HS-27A (cell line): ENCODE measurements at places on chromosomes 11 and 22.
A peak's percentile ranks its signal among the peaks of the same experiment; 100 is the strongest.

DNA sequence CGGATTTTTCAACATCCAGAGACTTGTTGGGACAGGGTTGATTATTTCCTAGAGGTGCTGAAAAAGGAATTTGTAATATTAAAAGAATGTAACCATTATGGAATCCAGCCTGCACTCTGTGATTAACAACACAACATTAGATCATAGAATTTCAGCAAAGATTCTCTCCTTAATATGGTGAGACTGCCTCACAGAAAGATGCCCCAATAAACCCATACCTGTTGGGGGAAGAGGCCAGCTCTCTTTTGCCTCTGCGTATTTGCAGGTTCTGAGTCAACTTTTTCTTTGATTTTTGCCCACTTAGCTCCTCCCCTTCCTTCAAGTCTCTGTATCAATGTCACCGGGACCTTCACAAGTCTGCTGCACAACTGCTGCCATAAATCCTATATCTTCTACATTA is 12.4 kb upstream of the MTMR3 start:
- DNase-seq, result no peak

- peak; percentile 8 for DNase-seq
Observed at GRCh38 chr22:39959640-39960447, at the start of gene TMA7B. Gene TMA7B, plus strand, starts transcription at chr22:39960397. Its CDS starts 3,978 bp downstream, at chr22:39964375.

DNA sequence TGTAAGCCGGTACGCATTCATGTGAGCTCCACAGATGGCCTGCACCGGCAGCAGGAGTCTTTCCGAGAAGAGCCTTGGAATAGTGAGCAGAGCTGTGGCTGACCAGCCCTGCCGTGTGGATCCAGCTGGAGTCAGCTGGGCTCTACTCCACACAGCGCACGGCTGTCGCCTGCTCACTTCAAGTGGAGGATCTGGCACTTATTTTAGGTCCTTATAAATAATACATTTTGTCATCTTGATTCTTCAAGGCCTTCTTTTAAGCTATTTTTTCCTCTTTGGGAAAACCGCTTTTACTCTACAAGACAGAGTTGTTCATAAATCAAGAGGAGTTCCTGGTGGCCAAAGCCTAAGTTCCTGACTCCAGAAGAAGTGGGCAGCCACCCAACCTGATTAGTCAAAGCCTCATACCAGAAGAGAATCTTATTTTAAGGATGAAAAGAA is 93.8 kb downstream of the KCNC1 start:
- no peak for DNase-seq

- no peak for DNase-seq
Observed at GRCh38 chr11:65552388-65552951, 5.7 kb downstream of the LTBP3 start.

DNA sequence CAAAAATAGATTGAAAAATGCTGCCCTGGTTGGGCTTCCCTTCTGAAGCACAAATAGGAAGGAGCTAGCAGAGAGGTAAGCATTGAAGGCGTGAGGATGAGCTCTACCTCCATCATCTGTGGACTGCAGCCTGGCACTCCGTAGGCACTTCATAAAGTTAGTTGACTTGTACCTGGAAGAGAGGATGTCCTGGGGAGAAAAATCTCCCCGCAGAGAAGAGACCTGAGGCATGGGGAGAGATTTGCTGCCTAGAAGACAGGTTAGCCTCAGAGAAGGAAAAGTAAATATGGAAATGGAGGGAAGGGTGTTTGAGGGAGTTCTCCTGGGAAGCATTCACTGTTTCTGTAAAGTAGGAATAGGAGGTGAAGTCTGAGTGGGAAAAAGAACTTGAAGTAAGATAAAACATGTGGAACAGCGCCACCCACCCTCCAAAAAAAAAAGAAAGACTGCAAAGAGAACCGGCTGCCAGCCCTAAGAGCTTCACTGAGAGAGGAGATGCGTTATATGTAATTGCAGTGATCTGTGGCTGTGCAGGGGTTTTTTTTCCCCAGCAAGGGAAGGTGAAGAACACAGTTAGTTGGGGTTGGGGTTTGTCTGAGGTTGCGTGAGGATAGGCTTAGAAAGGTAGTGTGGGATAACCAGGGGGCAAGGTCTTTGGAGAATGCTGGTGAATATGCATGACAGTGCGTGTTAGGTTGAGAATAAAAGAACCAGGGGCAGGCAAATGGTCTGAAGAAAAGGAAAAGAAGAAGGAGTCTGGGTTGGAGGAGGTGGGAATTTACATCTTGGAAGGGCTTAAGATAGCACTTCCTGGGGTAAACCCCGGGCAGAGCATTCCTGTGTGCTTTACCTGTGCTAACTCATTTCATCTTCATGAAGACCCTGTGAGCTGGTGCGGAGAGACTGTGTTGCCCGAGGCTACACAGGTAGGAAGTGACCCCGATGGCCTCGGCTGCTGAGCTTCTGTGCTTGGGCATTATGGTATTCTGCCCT is 16.0 kb downstream of the TNRC6B start:
- no peak for DNase-seq

DNA sequence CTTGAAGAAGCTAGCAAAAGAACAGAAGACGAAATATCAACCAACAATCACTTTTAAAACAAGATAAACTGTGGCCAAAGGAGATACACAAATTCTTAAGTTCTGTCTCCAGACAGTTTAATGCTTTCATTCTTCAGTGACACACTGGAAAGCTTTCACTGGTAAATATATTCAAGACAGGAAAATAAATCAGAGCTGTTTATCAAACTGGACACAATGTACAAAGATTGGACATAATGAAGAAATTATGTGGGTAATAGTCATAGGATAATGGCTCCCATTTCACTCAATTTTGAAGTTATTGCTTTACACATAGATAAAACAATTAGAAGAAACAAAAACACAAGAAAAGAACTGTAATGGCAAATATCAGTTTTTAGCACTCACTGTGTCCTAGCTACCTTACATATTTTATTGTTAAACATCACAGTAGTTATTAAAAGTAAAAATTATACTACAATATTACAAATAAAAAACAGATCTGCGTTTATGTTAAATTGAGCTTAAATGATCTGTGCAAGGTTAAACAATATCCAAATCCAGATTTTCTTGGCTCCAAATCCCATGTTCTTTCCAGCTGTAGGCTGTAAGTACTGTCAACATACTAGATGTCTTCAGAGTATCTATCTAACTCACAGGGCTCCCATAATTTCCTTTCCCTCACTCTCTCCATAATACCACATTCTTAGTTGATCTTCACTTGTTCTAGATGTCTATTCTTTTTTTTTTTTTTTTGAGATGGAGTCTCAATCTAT is 38.6 kb upstream of the NOX4 start:
- no peak for DNase-seq

- DNase-seq, result no peak
Observed at GRCh38 chr11:95832763-95833162, 42.5 kb downstream of the CEP57 start.

DNA sequence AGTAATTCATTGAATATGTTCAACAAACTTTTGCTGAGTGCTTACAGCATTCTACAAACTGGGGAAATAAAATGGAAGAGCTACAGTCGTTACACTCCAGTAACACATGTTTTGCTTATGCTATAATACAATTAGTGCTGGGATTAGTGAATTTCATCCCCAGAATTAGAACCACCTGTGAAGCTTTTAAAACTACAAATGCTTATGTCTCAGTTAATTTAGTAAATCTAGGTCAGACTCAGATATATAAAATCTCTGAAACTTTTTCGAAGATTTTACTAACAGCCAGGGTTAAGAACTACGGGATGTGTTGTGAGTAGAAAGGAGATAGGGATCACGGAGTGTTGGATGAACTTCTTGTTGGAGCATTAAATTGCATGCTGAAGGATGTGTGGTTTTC is 33.7 kb upstream of the EED start:
- DNase-seq, result no peak

GRCh38 chr11:2551131-2551530 is 106.3 kb downstream of the KCNQ1 start:
- DNase-seq, result no peak

- DNase-seq, result no peak
Observed at GRCh38 chr11:67060111-67060522, 3.5 kb downstream of the RHOD start.

GRCh38 chr11:96707273-96707672 is 317.5 kb downstream of the JRKL start:
- DNase-seq, result no peak

- DNase-seq, result no peak
Observed at GRCh38 chr22:37906364-37907008, 389 bp downstream of the MICALL1 start.

GRCh38 chr11:45834298-45834756 is 12.9 kb upstream of the CRY2 start:
- DNase-seq, result no peak

DNA sequence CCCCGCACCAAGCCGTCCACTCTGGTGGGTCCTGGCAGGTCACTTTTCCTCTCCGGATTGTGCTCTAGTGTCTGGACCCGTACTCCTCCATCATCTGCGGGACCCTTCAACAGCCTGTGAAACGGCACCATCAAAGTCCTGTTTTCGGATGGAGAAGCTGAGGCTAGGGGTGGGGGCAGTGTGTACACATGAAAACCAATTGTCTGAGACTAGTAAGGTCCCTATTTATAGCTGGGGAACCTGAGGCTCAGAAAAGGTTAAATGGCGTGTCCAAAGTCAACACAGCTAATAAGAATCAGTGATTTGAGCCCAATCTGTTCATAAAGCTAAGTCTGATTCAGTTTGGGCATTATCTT is 668 bp upstream of the LRRC32 start:
- no peak for DNase-seq

- no peak for DNase-seq
Observed at GRCh38 chr11:35049859-35050531, 89.0 kb upstream of the CD44 start.

DNA sequence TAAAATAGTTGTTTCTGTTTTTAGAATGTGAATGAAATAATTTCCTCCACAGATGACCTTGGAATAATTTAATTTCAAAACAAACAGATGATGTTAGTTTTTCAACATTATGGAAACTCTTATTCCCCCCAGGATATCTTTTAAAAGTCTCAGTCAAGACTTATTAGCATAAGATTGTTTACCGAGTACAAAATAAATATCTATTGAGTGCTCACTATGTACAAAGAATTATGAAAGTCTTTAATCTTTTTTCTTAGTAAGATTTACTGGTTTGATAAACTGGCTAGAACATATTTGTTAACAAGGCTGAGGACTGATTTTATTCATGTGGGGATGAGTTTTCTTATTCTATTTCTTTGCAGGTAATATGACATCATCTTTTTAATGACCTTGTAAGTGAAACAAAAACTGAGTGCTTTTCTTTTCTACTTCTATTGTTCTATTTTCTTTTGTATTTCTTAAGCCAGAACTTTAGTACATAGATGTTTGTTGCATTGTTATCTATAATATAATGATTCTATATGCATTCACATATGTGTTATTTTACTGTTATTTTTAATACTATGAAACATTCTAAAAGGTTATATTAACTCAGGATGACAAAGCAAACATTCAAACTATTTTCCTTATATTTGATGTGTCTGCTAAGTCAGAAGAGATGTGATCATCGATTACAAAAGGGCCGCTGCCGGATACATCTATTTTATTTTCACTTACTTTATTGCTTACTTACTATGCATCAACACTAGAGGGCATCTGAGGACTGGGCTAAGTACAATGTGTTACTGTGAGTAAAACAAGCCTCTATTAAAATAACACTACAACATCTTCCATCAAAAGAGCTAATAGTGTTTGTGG is 111.0 kb upstream of the ARHGAP42 start:
- DNase-seq, result no peak

DNA sequence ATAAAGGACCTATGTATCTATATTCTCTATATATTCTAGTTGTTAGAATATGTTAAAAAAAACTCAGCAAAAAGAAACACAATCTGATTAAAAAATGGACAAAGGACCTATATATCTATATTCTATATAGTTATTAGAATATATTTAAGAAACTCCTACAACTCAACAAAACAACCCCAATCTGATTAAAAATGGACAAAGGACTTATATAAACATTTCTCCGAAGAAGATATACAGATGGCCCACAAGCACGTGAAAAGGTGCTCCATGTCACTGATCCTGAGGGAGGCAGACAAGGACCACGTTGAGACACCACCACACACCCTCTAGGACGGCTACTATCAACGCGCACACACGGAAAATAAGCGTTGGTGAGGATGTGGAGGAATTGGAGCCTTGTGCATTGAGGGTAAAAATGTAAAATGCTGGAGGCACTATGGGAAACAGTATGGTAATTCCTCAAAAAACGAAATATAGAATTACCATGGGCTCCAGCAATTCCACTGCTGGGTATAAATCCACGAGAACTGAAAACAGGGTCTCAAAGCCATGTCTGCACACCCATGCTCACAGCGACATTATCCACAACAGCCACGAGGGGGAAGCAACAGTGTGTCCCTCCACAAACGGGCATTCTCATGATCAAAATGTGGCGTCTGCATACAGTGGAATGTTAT is 22.7 kb downstream of the YPEL1 start:
- peak; percentile 57 for DNase-seq
